ENCODE measurements at places on chromosomes 5 and 9.

DNA sequence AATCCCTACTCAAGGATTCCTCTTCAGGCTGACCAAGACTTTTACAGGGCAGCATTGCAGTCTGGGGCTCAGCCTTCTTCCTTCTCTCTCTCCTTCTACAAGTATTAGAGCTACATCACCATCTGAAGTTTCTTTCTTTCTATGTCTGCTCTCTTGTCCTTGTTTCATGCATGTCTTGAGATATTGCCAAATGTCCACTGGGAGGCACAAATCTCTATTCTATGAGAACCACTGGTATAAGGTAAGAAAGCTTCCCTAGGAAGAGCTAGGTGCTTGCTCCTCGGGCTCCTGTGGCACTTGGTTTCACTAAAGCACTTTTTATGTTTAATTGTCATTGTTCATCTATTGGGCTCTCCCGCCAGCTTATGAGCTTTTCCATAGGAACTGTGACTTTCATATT is 289.2 kb upstream of the PCSK5 start:
- DNase-seq, result no peak
- H3K36me3 ChIP-seq, result no peaks in the 10 kb centered on the region
- no peaks in the 10 kb centered on the region for H3K4me1 ChIP-seq
- H3K4me3 ChIP-seq, result no peak overlapping the region

DNA sequence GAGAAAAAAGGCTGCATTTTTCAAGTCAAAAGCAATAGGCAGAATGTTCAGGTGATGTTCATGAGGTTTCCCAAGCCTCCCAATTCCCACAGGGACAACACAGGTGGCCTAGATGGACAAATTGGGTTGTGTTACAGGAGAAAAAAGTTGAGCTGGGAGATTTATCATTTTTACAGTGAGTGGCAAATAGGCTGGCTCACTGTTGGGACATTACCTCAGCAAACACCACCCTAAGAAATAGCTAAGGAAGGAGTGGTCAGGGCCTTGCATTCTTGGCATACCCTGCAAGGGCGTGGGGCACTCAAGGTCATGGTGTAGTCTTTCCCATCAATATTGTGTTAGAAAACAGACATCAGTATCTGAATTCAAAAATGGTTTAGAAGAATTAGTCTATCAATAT is 23.3 kb upstream of the CPLANE1 start:
- H3K4me1 ChIP-seq, result no peaks in the 10 kb centered on the region
- no peak overlapping the region for H3K4me3 ChIP-seq
- no peaks in the 10 kb centered on the region for H3K27me3 ChIP-seq
- DNase-seq, result no peak
- H3K36me3 ChIP-seq, result peaks cover 4% of the 10 kb centered on the region

GRCh38 chr9:69194702-69195418 is 20.8 kb downstream of the TJP2 start:
- DNase-seq, result no peak
- peaks cover 22% of the 10 kb centered on the region for H3K4me1 ChIP-seq
- no peak overlapping the region for H3K27ac ChIP-seq

DNA sequence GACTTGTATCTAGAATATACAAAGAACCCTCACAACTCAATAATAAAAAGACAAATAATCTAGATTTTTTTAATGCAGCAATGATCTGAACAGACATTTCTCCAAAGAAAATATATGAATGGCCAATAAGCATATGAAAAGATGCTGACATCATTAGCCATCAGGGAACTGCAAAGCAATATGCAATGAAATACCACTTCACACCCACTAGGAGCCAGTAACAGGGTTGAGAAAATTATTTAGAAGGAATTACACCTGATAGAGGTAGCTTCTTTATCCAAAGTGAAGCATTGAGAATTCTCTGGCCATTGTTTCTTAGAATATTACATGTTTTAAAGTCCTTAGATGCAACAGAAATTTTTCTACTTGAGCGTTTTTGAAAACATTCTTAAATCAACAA is 316.9 kb downstream of the KCNN2 start:
- no peak for DNase-seq
- no peaks in the 10 kb centered on the region for H3K36me3 ChIP-seq
- no peaks in the 10 kb centered on the region for H3K4me1 ChIP-seq

GRCh38 chr5:97074859-97075489 is 67.4 kb downstream of the LIX1 start:
- H3K27ac ChIP-seq, result no peak overlapping the region
- DNase-seq, result no peak
- H3K4me3 ChIP-seq, result no peak overlapping the region
- H3K4me1 ChIP-seq, result peaks cover 6% of the 10 kb centered on the region
- peaks cover 5% of the 10 kb centered on the region for H3K27me3 ChIP-seq
- no peaks in the 10 kb centered on the region for H3K36me3 ChIP-seq

GRCh38 chr5:178372142-178372571 is 139.6 kb upstream of the PHYKPL start:
- H3K4me3 ChIP-seq, result no peak overlapping the region
- no peaks in the 10 kb centered on the region for H3K36me3 ChIP-seq
- H3K27me3 ChIP-seq, result no peaks in the 10 kb centered on the region
- no peak for DNase-seq
- H3K4me1 ChIP-seq, result no peaks in the 10 kb centered on the region

DNA sequence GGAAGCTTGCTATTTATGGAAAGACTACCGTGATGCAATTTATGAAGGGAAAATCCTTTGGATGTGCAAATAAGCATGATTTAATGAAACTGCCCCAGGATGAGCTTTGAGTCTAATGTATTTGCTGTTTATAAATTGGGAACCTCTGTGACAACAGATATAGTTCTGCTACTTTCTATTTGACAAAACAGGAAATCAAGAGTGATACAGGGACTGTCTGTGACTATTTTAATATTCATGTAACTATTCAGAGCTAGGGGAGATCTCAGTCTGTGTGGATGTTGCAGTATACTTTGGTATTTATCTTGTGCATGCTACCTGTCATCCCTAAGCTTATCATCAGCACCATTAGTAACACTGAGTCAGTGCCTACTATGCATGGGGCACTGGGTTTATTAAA is 132.1 kb downstream of the PDZD2 start:
- H3K4me3 ChIP-seq, result no peak overlapping the region
- no peaks in the 10 kb centered on the region for H3K36me3 ChIP-seq
- H3K27me3 ChIP-seq, result no peaks in the 10 kb centered on the region
- no peak for DNase-seq
- H3K4me1 ChIP-seq, result no peaks in the 10 kb centered on the region
- no peak overlapping the region for H3K27ac ChIP-seq

GRCh38 chr5:43101491-43101890 is 19.2 kb upstream of the ZNF131 start:
- DNase-seq, result no peak
- peaks cover 3% of the 10 kb centered on the region for H3K36me3 ChIP-seq
- no peaks in the 10 kb centered on the region for H3K27me3 ChIP-seq
- H3K4me1 ChIP-seq, result peaks cover 26% of the 10 kb centered on the region
- no peak overlapping the region for H3K27ac ChIP-seq

- H3K27ac ChIP-seq, result no peak overlapping the region
- peaks cover 43% of the 10 kb centered on the region for H3K27me3 ChIP-seq
- no peak overlapping the region for H3K4me3 ChIP-seq
- no peak for DNase-seq
- no peaks in the 10 kb centered on the region for H3K4me1 ChIP-seq
Observed at GRCh38 chr9:21958833-21959232, 35.4 kb downstream of the CDKN2A start.

- H3K4me3 ChIP-seq, result no peak overlapping the region
- H3K27me3 ChIP-seq, result no peaks in the 10 kb centered on the region
- no peak for DNase-seq
- no peaks in the 10 kb centered on the region for H3K36me3 ChIP-seq
- H3K4me1 ChIP-seq, result no peaks in the 10 kb centered on the region
Observed at GRCh38 chr9:101235105-101235866, 149.5 kb downstream of the BAAT start.

- no peaks in the 10 kb centered on the region for H3K27me3 ChIP-seq
- no peaks in the 10 kb centered on the region for H3K4me1 ChIP-seq
- no peak overlapping the region for H3K27ac ChIP-seq
- no peaks in the 10 kb centered on the region for H3K36me3 ChIP-seq
- DNase-seq, result no peak
Observed at GRCh38 chr9:106616026-106616425, 246.9 kb upstream of the ZNF462 start.

- peaks cover 35% of the 10 kb centered on the region for H3K27me3 ChIP-seq
- DNase-seq, result no peak
- no peak overlapping the region for H3K27ac ChIP-seq
Observed at GRCh38 chr5:133758641-133759040, 146.3 kb upstream of the FSTL4 start.

DNA sequence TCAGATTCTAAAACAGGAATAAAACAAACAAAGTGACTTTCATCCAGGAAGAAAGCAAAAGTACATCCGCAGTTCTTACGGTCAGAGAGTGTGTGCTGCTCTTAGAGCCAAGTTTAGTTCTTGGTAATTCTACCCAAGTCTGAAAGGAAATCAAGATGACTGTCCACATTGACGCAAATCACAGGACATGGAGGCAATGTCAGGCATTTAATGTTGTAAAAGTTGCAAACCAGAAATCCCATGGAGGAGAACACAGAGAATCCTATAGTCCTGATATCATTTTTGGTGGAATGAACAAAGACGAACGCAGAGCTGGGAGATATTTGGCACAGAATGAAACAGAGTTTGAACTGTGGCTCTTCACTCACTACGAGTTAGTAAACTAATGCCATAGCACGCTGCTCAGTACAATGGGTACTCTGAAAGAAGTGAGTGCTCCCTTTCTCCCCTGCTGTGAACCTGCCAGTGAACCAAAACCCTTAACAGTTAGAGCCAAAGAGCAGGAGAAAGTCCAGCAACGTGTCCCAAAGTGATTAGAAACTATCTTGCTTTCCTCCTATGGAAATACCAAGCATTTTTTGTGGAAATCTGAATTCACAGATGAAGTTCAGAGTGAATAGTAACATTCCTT is 74.3 kb downstream of the MUSK start:
- no peaks in the 10 kb centered on the region for H3K4me1 ChIP-seq
- no peak overlapping the region for H3K27ac ChIP-seq
- no peaks in the 10 kb centered on the region for H3K36me3 ChIP-seq
- H3K27me3 ChIP-seq, result no peaks in the 10 kb centered on the region
- no peak overlapping the region for H3K4me3 ChIP-seq

DNA sequence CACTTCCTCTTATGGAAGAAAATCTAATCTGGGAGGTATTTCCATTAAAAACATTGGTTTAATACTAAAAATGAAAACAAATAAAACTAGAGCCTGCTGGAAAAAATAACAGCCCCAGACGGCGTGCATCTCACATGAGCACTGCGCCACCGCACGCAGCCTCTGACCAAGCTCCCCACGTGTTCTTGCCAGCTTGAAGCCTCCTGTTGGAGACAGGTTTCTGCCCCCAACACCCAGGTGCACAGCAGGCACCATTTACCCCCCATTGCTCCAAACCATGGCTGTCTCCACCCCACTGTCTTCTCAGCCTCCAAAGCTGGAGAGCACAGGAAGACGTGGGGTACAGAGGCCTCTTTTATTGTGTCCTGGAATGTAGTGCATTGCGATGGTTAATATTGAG is 10.7 kb upstream of the COL5A1 start:
- no peak overlapping the region for H3K27ac ChIP-seq
- H3K27me3 ChIP-seq, result no peaks in the 10 kb centered on the region
- DNase-seq, result no peak
- no peaks in the 10 kb centered on the region for H3K4me1 ChIP-seq

GRCh38 chr9:2125906-2126305 is 110.8 kb downstream of the SMARCA2 start:
- peaks cover 43% of the 10 kb centered on the region for H3K36me3 ChIP-seq
- H3K27me3 ChIP-seq, result no peaks in the 10 kb centered on the region
- DNase-seq, result no peak
- no peak overlapping the region for H3K27ac ChIP-seq

DNA sequence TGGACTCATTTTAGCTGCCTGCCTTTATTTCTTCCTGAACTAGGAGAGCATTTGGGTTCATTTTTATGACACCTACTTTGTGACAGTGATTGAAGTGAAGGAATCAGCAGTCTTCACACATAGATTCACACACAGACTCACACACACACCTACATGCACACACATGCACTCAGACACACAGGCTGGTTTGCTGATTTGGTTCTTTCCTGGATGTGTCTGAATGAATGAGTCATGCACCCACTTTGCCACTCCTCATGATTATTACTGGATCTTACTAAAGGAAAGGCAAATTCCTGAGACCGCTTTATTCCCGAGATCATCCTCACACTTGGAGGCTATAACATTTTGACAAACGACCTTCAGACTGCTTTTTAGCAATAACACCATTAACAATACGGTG is 529.5 kb downstream of the AGTPBP1 start:
- DNase-seq, result no peak
- peaks cover 8% of the 10 kb centered on the region for H3K27me3 ChIP-seq
- H3K36me3 ChIP-seq, result no peaks in the 10 kb centered on the region

DNA sequence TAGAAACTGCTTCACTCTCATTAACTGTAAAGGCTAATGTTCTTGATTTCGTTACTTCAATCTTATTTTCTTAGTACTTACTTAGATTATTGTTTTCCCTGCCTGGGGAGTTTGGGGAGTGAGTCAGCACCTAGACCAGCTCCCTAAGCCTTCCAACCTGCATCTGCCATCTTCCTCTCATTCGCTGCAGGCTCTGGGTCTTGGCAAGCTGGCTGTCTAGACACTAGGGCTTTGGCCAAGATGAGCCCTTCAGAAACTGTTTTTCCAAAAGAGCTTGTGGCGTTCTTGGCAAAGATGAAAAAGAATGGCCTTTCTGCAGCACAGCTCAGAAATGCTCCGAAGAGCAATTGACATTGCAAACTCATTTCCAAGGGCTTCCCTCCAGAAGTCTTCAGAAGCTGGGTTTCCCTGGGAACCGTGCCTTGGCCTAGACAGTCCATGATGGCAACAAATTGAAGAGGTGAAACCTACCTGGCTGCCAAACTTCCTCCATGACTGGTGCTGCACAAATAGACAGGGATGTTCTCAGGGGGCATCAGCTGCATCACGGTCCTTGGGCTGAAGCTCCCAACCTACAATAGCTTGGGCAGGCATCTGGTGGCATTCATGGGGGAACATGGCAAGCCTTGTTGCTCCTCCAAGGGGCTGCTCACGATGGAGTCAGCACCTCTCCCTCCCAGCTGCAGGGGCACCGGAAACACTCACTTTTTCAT is 76.6 kb downstream of the NSUN2 start:
- no peaks in the 10 kb centered on the region for H3K36me3 ChIP-seq
- no peak for DNase-seq
- no peak overlapping the region for H3K27ac ChIP-seq
- no peaks in the 10 kb centered on the region for H3K4me1 ChIP-seq
- H3K27me3 ChIP-seq, result peaks cover 8% of the 10 kb centered on the region
- H3K4me3 ChIP-seq, result no peak overlapping the region

GRCh38 chr5:129773376-129773775 is 25.5 kb downstream of the MINAR2 start:
- no peaks in the 10 kb centered on the region for H3K4me1 ChIP-seq
- H3K36me3 ChIP-seq, result no peaks in the 10 kb centered on the region
- H3K4me3 ChIP-seq, result no peak overlapping the region
- DNase-seq, result no peak
- H3K27ac ChIP-seq, result no peak overlapping the region

- no peak overlapping the region for H3K27ac ChIP-seq
- no peaks in the 10 kb centered on the region for H3K4me1 ChIP-seq
- no peak for DNase-seq
- H3K27me3 ChIP-seq, result peaks cover 14% of the 10 kb centered on the region
- no peaks in the 10 kb centered on the region for H3K36me3 ChIP-seq
- H3K4me3 ChIP-seq, result no peak overlapping the region
Observed at GRCh38 chr9:75041041-75041440, 12.9 kb upstream of the CARNMT1 start.

GRCh38 chr5:172356047-172356446 is 72.5 kb upstream of the UBTD2 start:
- H3K4me1 ChIP-seq, result no peaks in the 10 kb centered on the region
- no peak overlapping the region for H3K4me3 ChIP-seq
- DNase-seq, result no peak
- no peak overlapping the region for H3K27ac ChIP-seq
- H3K27me3 ChIP-seq, result peaks cover 4% of the 10 kb centered on the region

All from activated CD8-positive, alpha-beta memory T cell treated with anti-CD3 and anti-CD28 coated beads, Interleukin-2, amount 10 ng/mL, durations not matched to agents 7 days and 5 days (primary cell).